ENCODE measurements at places on chromosomes 16 and 17. TPM values are rescaled to one million over a fixed set of nuclear protein-coding genes. Genes with fewer than 3 reads are reported as not detected.

- H3K4me3 ChIP-seq, result no peak overlapping the region
- H3K27ac ChIP-seq, result no peak overlapping the region
- peaks cover 6% of the 10 kb centered on the region for H3K27me3 ChIP-seq
- H3K4me1 ChIP-seq, result peaks cover 4% of the 10 kb centered on the region
- DNase-seq, result no peak
- H3K36me3 ChIP-seq, result no peaks in the 10 kb centered on the region
Measured at GRCh38 chr17:49681106-49681979, 3.4 kb upstream of the SPOP start.

The CLEC3A gene
- not detected for total RNA-seq

DNA sequence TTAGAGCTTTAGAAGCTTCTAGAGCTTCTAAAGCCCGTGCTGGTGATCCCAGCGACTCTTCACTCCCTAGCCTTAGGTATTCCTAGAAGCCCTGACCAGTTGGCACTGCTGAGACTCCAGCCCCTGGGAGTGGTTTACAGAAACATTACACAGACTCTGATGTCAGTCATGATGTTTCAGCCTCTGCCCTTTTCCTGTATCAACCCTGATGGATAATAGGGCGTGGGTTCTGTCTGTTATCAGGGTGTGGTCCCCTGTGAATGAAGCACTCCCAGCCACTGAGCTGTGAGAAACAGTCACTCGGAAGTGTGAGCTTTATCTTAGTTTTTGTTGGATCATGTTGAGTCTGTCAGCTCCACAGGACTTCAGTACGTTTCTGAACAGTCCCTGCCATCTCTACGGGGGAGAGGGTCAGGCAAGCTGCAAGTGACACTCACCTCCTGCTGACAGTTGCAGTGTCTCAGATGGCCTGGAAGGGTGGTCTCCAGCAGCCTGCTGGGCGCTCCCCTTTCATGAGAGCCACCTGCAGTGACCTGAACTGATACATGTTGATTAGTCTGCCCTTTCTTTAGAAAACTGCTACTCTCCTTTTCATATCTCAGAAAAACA lies 12.8 kb downstream of the GOSR2 start:
- DNase-seq, result peak; percentile 85
- H3K4me1 ChIP-seq, result peaks cover 16% of the 10 kb centered on the region
- peaks cover 99% of the 10 kb centered on the region for H3K36me3 ChIP-seq
- H3K27ac ChIP-seq, result peak overlapping the region; percentile 37

DNA sequence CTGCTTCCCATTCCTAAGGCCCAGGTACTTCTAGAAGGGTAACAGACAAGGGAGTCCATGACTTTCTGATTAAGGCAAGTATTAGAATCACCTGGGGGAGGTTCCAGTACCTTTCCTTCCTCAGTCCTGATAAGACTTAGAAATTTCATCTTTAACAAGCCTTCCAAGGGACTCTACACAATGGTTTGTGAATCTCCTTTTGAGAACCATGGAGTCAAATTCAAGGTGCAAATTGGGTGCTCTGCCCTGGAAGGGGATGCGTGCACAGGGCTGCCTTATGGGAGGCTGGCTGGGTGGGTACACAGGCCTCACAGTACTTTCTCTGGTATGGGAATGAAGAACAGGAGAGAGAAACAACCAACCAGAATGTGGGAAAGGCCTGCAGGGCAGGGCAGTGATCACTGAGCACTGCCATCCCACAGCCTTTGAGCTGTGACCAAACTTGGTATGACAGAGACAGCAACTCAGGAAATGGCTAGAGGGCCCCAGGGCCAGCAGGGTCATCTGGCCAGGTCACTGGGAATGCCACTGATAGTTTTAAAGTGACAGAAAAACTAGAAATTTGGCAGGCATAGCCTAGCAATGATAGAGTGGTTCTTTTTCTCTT lies 3.6 kb upstream of the TMIGD1 start:
- H3K27me3 ChIP-seq, result no peaks in the 10 kb centered on the region
- no peak for DNase-seq
- H3K36me3 ChIP-seq, result no peaks in the 10 kb centered on the region
- H3K27ac ChIP-seq, result no peak overlapping the region
- no peak overlapping the region for H3K4me3 ChIP-seq

DNA sequence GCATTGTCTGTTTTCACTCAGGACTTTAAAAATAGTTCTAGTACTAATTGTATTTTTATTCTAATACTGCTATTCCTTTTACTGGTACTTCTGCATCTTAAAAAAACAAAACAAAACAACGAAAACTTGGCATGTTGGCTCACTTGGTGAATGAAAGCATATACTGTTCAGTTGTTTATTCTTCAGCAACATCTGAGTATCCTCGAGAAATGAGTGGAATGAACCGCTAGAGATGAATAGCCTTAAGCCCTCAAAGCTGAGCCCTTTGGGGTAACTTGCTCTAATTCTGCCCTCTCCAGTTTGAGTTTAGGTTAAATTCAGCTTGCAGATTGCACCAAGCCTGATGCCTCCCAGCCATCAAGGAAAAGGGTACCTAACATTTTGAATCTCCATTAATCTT lies 126.5 kb downstream of the WWOX start:
- no peak overlapping the region for H3K27ac ChIP-seq
- H3K27me3 ChIP-seq, result peaks cover 6% of the 10 kb centered on the region
- H3K4me3 ChIP-seq, result no peak overlapping the region
- H3K4me1 ChIP-seq, result no peaks in the 10 kb centered on the region
- no peak for DNase-seq

GRCh38 chr17:76611758-76612157 lies 26.1 kb upstream of the ST6GALNAC2 start:
- H3K4me1 ChIP-seq, result peaks cover 3% of the 10 kb centered on the region
- no peak overlapping the region for H3K4me3 ChIP-seq
- DNase-seq, result no peak
- H3K36me3 ChIP-seq, result no peaks in the 10 kb centered on the region
- no peaks in the 10 kb centered on the region for H3K27me3 ChIP-seq
- H3K27ac ChIP-seq, result no peak overlapping the region

The CENPV gene
- 86.1 TPM for total RNA-seq

- DNase-seq, result peak; percentile 87
- H3K27ac ChIP-seq, result peak overlapping the region; percentile 68
- H3K4me3 ChIP-seq, result peak overlapping the region; percentile 88
- peaks cover 25% of the 10 kb centered on the region for H3K36me3 ChIP-seq
- no peaks in the 10 kb centered on the region for H3K27me3 ChIP-seq
- peaks cover 60% of the 10 kb centered on the region for H3K4me1 ChIP-seq
Measured at GRCh38 chr16:67246081-67246755, 1.1 kb downstream of the FHOD1 start.

The DLX3 gene
- not detected for total RNA-seq

GRCh38 chr17:12512694-12513355 lies 152.9 kb upstream of the MYOCD start:
- H3K27me3 ChIP-seq, result no peaks in the 10 kb centered on the region
- no peak overlapping the region for H3K27ac ChIP-seq
- no peaks in the 10 kb centered on the region for H3K36me3 ChIP-seq
- H3K4me1 ChIP-seq, result no peaks in the 10 kb centered on the region
- no peak for DNase-seq

Measured in K562 (cell line).